ENCODE measurements at places on chromosomes 2 and 18.

- DNase-seq = no peak
These were observed at the start of gene SATB2 for GRCh38 chr2:199457147-199458008. TSS of gene SATB2 (minus strand) at chr2:199457939. CDS start at chr2:199456037, 1,902 bp downstream.

DNA sequence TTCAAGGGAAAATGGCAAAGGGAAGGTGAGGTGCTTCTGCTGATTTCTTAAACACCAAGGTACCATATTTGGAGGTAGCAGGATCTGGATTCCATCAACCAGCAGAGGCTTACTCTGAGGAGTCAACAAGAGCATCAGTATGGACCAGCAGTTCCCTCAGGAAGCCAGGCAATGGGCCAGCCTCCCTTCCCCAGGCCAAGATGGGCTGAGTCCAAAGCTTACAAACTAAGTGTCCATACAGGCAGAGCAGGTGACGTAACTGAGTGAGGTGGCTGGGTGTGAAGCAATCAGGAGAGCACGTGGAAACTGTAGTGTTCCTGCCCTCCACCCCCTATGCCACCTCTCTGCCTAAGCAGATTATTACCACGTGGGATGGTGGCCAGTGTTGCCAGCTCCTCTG, 134.2 kb upstream of the HNRNPA3 start:
- DNase-seq = no peak

DNA sequence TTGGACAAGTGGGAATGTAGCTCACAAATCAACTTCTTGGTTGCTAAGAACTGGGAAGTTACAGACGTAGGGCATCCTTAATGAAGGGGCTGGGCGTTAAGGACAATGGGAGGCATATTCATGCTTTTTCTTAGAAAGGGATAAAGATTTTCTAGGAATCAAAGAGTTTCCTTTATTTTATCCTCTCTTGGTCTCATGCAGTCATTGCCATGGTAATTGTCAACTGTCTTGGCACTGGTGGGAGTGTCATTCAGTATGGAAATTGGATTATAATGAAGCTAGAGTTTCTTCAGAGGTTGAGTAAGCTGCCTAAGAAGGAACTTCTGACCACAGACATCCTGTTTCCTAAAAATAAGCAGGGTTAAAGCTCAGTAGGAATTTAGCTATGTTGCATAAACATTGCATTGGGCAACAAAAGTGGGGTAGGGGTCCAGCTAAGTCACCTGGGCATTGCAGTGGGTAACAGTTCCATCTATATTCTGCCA, 114.0 kb downstream of the LYPD6B start:
- no peak for DNase-seq

- no peak for DNase-seq
These were observed 605.5 kb downstream of the EPHA4 start for GRCh38 chr2:220966636-220967035.

DNA sequence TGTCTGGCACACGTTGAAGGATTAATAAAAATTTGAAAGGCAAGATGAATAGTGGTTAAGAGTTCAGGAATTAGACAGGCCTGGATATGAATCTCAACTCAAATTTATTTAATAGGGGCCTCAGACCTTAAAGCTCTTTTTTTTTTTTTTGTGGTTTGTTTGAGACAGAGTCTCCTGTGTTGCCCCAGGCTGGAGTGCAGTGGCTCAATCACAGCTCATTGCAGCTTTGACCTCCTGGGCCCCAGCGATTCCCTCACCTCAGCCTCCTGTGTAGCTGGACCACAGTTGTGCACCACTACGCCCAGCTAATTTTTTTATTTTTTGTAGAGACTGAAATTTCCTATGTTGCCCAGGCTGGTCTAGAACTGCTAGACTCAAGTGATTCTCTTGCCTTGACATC, 3.0 kb downstream of the ZRANB3 start:
- DNase-seq = no peak

Data from right lung (tissue), 10 donors.